ENCODE measurements at places on chromosomes 5 and 9.

- DNase-seq: no peak
These were observed 536.0 kb downstream of the PDE4D start for GRCh38 chr5:59357381-59357977.

GRCh38 chr5:84274585-84275468 lies 109.9 kb downstream of the EDIL3 start:
- DNase-seq: no peak

DNA sequence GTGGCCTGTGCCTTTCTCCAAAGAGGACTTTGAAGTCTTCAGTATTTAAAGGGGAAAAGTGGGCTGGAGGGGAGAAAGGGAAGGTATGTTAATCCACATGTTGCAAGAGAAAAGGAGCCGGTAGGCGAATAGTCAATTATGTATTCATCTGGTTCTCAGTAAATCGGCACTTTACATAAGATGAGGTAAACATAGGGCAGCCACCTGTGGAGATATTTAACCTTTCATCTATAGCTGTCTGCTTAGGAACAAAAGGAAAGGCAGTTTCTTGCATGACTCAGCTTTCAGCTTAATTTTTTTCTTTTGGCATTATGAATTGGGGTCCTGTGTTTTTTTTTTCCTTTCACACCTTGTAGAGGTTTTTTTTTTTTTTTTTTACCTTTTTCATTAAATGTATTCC lies 42.2 kb downstream of the FGD3 start:
- DNase-seq: no peak

DNA sequence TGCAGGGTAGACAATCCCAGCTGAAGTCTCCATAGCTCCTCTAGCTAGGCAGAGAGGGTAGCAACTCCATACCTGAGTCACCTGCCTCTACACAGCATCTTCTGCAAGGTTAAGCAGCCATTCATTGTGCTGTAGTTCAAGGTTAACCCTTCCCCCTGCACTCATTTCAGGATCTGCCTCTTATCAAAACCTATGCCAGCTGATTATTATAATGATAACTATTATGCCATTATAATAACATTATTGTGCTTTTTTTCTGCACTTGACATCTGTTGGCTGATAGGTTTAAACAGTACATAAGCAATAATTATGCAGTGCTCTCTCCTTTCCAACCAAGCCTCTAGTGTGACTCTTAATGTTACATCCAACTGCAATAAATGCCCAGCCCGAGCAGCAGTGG lies 17.3 kb downstream of the SIL1 start:
- no peak for DNase-seq

- DNase-seq: no peak
These were observed 723.3 kb downstream of the CETN3 start for GRCh38 chr5:89686081-89686765.

DNA sequence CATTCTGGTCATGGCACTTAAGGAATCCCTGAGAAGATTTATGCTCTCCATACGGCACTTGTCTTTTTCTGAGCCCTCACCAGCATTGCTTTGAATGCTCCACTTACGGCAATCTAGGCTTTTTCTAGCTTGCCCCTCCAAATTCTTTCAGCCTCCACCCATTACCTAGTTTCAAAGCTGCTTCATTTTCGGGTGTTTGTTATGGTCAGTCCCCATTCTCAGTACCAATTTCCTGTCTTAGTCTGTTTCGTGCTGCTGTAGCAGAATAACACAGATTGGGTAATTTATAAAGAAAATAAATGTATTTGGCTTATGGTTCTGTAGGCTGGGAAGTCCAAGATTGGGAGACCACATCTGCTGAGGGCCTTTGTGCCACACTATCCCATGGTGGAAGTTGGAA lies 42.0 kb downstream of the ARHGEF28 start:
- DNase-seq: no peak

DNA sequence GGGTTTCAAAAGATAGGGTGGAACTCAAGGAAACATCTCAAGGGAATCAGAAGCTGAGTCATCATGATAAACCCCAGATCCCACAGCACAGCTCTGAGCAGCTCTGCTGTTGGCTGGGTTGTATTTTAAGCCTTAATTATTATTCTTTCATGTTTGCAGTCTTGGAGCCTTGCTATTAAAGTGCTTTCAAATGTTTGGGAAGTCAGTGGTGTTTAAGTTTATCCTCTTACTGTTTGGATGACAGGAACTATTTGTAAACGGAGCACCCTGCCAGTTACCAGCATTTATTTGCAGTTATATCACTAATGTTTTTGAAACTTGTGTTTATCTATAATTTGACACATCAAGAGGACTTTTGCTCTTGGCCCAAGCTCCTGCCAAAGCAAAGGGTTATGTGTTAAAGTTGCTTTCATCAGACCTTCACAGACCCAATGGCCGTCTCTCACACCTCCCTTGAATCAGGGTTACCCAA lies 141.1 kb upstream of the SPDL1 start:
- no peak for DNase-seq

- DNase-seq: no peak
These were observed 624.2 kb downstream of the PRR16 start for GRCh38 chr5:121088341-121088740.

GRCh38 chr5:139686706-139687441 lies 38.7 kb downstream of the CXXC5 start:
- DNase-seq: no peak

DNA sequence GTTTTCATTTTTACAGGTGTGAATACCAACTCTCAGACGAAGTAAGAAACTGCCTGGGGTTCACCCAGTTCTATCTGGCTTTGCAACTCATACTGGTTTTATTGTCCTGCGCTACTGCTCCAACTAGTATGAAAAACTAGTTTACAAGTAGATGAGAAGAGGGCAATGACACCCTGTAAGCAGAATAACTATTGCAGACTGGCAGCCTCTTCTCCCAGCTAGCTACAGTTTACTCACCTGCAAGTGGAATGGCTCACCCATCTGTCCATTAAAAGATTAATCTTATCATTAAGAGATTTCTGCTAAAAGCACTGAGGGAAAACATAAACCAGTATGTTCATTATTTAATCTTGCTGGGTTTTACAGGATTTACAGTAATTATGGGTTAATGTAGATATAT lies 113.4 kb downstream of the FRMD3 start:
- no peak for DNase-seq

DNA sequence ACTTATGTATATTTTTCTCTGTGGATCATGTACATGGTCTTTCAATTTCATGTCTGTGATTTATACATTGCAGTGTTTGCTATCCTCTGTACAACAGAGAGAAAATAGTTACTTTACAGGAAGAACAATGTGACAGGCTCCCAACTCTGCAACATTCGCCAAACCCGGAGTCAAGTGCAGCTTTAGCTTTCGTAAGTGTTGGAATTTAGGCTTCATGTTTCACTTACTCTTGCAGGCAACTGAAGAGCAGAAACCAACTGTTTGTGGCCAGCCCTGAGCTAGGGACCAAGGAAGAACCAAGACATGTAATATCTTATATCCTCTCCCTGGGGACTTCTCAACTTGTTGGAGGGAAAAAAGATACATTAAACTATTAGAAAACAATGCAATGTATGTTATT lies 147.9 kb downstream of the C5orf15 start:
- DNase-seq: no peak

DNA sequence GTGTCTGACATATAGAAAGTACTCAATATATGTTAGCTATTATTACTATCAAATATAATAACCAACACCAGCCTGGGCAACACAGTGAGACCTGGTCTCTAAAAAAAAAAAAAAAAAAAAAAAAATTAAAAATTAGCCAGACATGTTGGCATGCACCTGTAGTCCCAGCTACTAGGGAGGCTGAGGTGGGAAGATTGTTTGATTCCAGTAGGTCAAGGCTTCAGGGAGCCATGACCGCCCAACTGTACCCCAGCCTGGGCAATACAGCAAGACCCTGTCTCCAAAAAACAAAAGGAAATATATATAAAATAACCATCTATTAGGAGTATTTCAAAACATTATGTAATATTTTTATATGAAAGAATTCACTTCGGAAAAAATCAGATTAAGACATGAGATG lies 40.6 kb downstream of the CLINT1 start:
- DNase-seq: no peak

GRCh38 chr9:135301271-135302263 lies 178.0 kb upstream of the PPP1R26 start:
- DNase-seq: no peak

- no peak for DNase-seq
These were observed 4.1 kb downstream of the SWI5 start for GRCh38 chr9:128280084-128280622.

- no peak for DNase-seq
These were observed 419.1 kb downstream of the NR2F1-AS1 start for GRCh38 chr5:93161661-93162654.

GRCh38 chr5:58706736-58707135 lies 123.9 kb downstream of the RAB3C start:
- no peak for DNase-seq

GRCh38 chr5:140966293-140967225 lies at the start of gene PCDHAC2:
Gene PCDHAC2 (plus strand): TSS chr5:140966476. CDS start chr5:140966767, 291 bp downstream.
- DNase-seq: no peak

- no peak for DNase-seq
These were observed 67.7 kb upstream of the SMIM32 start for GRCh38 chr5:136260656-136261055.

DNA sequence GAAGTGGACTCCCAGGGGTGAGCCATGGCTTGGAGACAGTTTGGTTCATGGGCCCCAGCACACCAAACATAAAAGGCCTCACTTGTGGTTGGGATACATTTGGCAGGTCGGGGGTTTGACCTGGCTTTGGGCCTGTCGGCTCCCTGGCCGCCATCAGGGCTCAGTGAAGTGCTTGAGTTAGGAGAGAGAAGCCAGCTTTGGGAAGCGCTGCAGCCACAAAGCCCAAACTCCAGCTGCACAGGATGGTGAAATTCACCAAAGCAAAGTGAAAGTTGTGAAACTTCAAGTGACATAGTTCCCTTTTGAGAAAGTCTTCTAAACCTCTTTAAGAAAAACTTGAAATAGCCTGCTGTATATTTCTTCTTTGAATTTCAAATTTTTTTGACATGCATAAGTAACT lies 27.5 kb downstream of the SLC46A2 start:
- DNase-seq: no peak

DNA sequence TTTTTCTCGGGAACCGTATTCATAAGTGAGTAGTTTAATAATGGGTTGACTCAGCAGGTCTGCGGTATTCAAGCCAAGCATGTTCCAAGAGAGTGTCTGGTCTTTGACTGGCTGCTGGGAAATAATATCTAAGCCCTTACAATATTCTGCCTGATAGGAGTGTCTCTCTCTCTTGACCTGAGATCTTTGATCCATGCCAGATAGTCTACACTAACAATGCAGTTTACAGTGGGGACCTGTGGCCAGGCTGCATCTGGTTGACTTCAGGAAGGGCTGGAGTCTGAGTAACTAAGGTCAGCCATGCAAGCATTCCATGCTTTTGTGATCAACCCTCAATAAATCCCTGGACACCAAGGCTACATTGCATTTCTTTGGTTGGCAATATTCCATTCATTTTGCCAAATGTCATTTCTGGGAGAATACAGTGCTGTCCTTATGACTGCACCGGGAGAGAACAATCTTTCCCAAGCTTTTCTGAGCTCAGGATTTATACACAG lies 195.5 kb downstream of the SEMA5A start:
- no peak for DNase-seq

DNA sequence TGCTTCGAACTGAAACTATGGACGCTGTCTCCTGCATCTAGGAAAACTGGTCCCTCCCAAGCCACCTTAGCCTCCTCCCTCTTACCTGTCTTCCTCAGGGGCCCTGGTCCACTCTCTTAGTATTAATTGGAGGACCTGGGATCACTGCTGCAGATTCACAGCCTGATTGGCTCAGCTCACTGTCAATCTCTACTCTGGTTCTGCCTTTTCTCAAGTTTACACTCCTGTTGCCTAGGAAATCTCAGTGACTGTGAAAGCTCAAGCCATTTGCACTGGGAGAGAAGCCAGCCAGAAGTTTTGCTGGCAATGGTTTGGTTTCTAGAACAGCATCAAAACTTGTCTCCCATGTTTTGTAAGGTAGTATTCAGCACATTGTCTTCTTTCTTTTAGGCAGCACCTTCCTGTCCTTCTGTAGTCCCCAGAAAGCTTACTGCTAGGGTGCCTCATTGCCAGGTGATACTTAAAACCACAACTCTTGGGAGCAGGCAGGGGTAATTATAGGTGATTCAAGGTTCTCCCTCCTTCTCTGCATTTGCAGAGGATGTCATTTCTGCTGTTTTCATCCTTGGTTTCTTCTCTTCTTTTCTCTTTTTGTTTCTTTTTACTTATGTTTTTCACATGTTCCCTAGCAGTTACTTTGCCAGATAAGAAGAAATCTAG lies at the start of gene CAPSL:
TSS of gene CAPSL (minus strand) at position 55 of the 660 bp plus-strand sequence. CDS start 17,502 bp downstream, outside the sequence.
- DNase-seq: no peak

GRCh38 chr5:128782446-128782845 lies 182.8 kb upstream of the SLC27A6 start:
- no peak for DNase-seq

GRCh38 chr5:103228588-103228987 lies 30.0 kb upstream of the MACIR start:
- DNase-seq: no peak

- DNase-seq: no peak
These were observed 14.6 kb downstream of the CCNJL start for GRCh38 chr5:160297776-160298175.

- DNase-seq: no peak
These were observed 247.0 kb downstream of the CWC27 start for GRCh38 chr5:65015767-65016166.

- no peak for DNase-seq
These were observed 300.6 kb upstream of the EDIL3 start for GRCh38 chr5:84685121-84685894.

- no peak for DNase-seq
These were observed 243.8 kb upstream of the ADAMTSL1 start for GRCh38 chr9:18229992-18230676.

DNA sequence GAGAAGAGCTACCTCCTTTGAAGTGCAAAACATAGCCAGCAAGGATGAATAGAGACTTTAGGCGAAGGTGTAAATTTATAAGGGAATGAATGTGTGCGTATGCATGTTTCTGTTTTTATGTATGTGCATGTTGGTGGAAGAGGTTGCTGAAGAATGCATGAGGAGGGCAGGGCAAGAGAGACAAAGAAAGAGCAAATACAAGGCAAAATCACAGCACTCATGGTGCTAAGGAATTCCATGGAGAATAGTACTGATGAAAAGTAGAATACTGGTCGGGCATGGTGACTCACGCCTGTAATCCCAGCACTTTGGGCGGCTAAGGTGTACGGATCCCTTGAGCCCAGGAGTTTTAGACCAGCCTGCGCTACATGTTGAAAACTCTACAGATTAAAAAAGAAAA lies 762.1 kb upstream of the PTPRD start:
- no peak for DNase-seq

- DNase-seq: no peak
These were observed 101.6 kb upstream of the DPYSL3 start for GRCh38 chr5:147611483-147611882.

GRCh38 chr5:17221843-17222636 lies 4.6 kb downstream of the BASP1 start:
- DNase-seq: no peak

All from stimulated activated CD4-positive, alpha-beta T cell treated with anti-CD3 and anti-CD28 coated beads, Interleukin-4, amount 100 ng/mL, for 1 hour (primary cell).